ENCODE measurements at places on chromosomes 12 and 14. TPM values are rescaled to one million over a fixed set of nuclear protein-coding genes. Genes with fewer than 3 reads are reported as not detected.

- H3K36me3 ChIP-seq = no peaks in the 10 kb centered on the region
- DNase-seq = no peak
- H3K4me1 ChIP-seq = no peaks in the 10 kb centered on the region
- H3K4me3 ChIP-seq = no peak overlapping the region
- H3K27ac ChIP-seq = no peak overlapping the region
Measured at GRCh38 chr12:49921936-49922335, 18.2 kb upstream of the FAIM2 start.

- no peak overlapping the region for H3K4me3 ChIP-seq
- no peaks in the 10 kb centered on the region for H3K36me3 ChIP-seq
- DNase-seq = no peak
- H3K27me3 ChIP-seq = peaks cover 2% of the 10 kb centered on the region
- H3K27ac ChIP-seq = no peak overlapping the region
- no peaks in the 10 kb centered on the region for H3K4me1 ChIP-seq
Measured at GRCh38 chr14:85172889-85173477, 357.0 kb upstream of the FLRT2 start.

DNA sequence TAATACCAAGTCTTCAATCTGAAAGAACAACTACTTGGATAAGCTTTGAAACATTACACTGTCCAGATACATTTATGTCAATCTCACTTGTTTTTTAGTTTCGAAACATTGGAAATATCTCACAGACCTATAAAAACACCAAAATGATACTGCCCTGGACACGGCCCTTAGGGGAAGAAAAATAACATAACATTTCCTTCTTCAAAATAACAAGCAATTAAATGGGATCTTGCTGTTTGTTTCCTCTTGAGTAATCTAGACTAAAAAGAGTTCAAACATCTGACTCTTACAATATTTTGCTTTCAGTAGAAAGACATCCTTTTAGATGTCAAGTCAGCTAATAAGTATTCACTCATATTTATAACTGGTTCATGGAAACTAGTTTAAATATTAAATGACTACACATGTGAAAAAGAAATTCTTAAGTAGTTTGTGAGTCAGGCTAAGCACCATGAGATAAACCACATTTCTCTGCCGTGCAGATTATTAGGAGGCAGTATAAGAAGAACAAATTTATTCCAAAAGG lies 87.5 kb downstream of the EPS8 start:
- no peak overlapping the region for H3K4me3 ChIP-seq
- no peaks in the 10 kb centered on the region for H3K36me3 ChIP-seq
- DNase-seq = no peak
- no peaks in the 10 kb centered on the region for H3K4me1 ChIP-seq

DNA sequence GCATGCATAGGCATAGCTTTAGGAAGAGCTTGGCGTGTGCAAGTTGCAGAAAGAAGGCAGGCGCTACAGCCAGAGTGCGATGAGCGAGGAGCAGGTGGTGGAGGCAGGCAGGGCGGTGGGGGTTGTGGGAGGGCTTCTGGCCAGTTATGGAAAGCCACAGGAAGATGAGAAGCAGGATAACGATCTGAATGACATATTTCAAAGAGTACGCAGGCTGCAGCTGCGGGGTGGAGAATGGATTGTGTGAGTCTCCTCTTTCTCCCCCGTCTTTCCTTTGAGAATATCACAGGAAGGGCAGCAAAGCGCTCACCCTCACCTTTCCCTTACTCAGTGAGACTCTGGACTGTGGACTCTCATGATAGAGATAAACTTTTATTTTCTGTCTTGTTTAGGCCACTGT lies 48.7 kb upstream of the PLXNC1 start:
- no peak overlapping the region for H3K4me3 ChIP-seq
- H3K36me3 ChIP-seq = no peaks in the 10 kb centered on the region
- no peak for DNase-seq
- H3K27me3 ChIP-seq = no peaks in the 10 kb centered on the region

DNA sequence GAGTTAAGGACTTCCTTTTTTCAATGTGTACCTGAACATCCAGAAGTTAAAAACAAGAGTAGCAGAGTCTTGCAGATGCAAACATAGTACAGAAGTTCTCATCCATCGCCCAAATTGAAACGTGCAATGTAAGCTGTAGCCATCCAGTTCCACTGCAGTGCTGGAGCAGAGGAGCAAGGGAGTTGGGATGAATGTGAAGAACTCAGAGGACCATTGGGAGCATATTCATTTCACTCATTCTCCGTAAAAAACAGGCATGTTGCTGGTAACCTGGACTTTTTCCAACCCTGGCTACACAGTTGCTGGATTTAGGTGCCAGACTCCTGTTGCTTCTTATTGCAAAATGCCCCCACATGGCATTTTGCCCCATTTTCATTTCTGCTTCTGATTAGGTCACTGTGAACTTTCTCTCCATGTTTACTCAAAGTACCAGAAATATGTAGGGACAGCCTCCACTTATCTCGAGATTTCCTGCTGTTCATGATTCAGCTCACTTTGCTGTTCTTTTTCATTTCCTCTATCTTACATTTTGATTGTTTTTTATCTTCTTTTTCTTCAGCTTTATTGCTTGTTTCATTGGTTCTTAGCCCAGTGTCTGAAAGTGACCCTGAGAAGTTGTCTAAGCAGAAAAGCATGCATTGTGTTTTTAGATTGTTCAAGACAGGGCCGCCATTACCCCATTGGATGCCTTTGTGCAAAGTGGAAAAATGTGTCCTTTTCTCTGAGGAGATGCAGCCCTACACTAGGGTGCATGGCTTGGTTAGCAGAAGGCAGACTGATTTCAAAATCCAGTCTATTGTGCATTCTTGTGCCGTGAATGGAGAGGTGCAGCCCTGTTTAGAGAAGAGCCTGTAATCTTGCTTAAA lies 109.0 kb upstream of the AMIGO2 start:
- no peak overlapping the region for H3K27ac ChIP-seq
- no peaks in the 10 kb centered on the region for H3K27me3 ChIP-seq
- no peaks in the 10 kb centered on the region for H3K36me3 ChIP-seq
- DNase-seq = no peak
- H3K4me1 ChIP-seq = peaks cover 66% of the 10 kb centered on the region

The NTS gene
- not detected for total RNA-seq

The SLC5A8 gene
- total RNA-seq = not detected

The RNF31 gene
- 81.4 TPM for total RNA-seq

- H3K27ac ChIP-seq = no peak overlapping the region
- no peak for DNase-seq
- no peaks in the 10 kb centered on the region for H3K36me3 ChIP-seq
- H3K4me1 ChIP-seq = peaks cover 22% of the 10 kb centered on the region
Measured at GRCh38 chr12:67694306-67694900, 45.9 kb downstream of the DYRK2 start.

The POTEM gene
- total RNA-seq = not detected

- peaks cover 45% of the 10 kb centered on the region for H3K4me1 ChIP-seq
- H3K27ac ChIP-seq = no peak overlapping the region
- no peaks in the 10 kb centered on the region for H3K36me3 ChIP-seq
- no peaks in the 10 kb centered on the region for H3K27me3 ChIP-seq
Measured at GRCh38 chr14:74619672-74620131, 7.7 kb upstream of the LTBP2 start.

GRCh38 chr12:54004841-54005530 lies 3.8 kb upstream of the HOXC8 start:
- H3K27ac ChIP-seq = no peak overlapping the region
- peaks cover 19% of the 10 kb centered on the region for H3K27me3 ChIP-seq
- no peak for DNase-seq
- peaks cover 22% of the 10 kb centered on the region for H3K4me1 ChIP-seq
- no peak overlapping the region for H3K4me3 ChIP-seq

DNA sequence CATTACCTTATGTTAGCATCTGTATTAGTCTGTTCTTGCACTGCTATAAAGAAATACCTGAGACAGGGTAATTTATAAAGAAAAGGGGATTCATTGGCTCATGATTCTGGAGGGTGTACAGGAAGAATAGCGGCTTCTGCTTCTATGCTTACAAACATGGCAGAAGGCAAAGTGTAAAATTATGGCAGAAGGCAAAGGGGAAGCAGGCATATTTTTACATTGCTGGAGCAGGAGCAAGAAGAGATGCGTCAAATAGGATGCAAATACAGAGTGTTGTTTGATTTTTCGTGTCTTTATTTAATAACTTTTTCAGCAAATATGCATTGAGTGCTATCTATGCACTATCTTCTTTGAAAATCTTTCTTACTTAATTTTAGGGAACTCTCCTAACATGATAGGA lies 210.7 kb upstream of the SSTR1 start:
- no peaks in the 10 kb centered on the region for H3K36me3 ChIP-seq
- no peaks in the 10 kb centered on the region for H3K27me3 ChIP-seq
- no peak for DNase-seq
- no peak overlapping the region for H3K27ac ChIP-seq
- H3K4me3 ChIP-seq = no peak overlapping the region
- no peaks in the 10 kb centered on the region for H3K4me1 ChIP-seq

The KRT7 gene
- total RNA-seq = not detected

DNA sequence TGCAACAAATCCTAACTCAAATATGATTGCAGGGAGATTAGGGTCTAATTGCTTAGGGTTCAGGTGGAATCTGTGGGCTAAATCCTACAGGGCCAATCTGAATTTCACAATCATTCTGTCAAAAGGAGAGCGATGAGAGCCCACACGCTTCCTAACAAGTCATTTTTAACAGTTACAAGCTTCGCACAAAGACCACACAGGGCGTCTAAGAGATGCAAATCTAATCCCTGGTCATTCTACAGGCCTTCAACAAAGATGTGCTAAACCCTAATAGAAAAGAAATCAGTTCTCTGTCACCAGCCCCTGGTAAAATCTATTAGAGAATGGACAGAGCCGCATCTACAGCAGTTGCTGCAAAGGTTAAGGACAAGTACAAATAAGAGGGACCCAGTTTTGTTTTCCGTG lies 15.3 kb downstream of the NKX2-1 start:
- no peaks in the 10 kb centered on the region for H3K36me3 ChIP-seq
- no peak overlapping the region for H3K27ac ChIP-seq
- DNase-seq = no peak
- peaks cover 4% of the 10 kb centered on the region for H3K4me1 ChIP-seq

The ATN1 gene
- total RNA-seq = 40.4 TPM

- H3K36me3 ChIP-seq = no peaks in the 10 kb centered on the region
- H3K27ac ChIP-seq = no peak overlapping the region
- no peak for DNase-seq
Measured at GRCh38 chr12:101108130-101108529, 101.9 kb downstream of the SLC5A8 start.

The PTPRB gene
- total RNA-seq = not detected

DNA sequence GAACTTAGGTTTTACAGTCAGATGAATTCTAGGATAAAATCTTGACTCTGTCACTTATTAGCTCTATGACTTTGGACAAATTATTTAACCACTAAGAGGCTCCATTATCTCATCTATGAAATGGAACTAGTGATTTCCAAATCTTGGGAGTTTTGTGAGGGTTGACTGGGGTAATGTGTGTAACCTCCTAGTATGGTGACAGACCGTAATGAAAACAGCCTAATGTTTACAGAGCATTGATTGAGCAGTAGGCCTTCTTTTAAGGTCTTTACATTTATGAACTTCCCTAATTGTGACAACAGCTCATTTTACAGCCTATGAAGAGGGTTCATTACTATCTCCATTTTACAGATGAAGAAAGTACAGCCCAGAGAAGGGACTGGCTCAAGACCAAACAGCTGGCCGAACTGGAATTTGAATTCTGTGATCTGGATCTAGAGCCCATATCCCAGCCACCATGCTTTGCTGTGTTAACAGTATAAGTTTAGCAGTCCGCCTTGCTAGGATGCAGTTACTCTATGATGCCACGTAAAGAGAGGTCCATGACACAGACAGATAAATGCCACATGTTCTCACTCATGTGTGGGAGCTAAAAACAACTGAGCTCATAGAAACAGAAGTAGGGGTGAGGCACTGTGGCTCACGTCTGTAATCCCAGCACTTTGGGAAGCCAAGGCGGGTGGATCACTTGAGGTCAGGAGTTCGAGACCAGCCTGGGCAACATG lies 9.1 kb upstream of the FBXL14 start:
- no peaks in the 10 kb centered on the region for H3K27me3 ChIP-seq
- H3K36me3 ChIP-seq = no peaks in the 10 kb centered on the region
- H3K4me1 ChIP-seq = peaks cover 13% of the 10 kb centered on the region
- no peak overlapping the region for H3K27ac ChIP-seq

GRCh38 chr14:64038841-64039542 lies 186.2 kb downstream of the SYNE2 start:
- H3K27me3 ChIP-seq = no peaks in the 10 kb centered on the region
- no peaks in the 10 kb centered on the region for H3K4me1 ChIP-seq
- H3K36me3 ChIP-seq = no peaks in the 10 kb centered on the region
- no peak overlapping the region for H3K27ac ChIP-seq
- H3K4me3 ChIP-seq = no peak overlapping the region

DNA sequence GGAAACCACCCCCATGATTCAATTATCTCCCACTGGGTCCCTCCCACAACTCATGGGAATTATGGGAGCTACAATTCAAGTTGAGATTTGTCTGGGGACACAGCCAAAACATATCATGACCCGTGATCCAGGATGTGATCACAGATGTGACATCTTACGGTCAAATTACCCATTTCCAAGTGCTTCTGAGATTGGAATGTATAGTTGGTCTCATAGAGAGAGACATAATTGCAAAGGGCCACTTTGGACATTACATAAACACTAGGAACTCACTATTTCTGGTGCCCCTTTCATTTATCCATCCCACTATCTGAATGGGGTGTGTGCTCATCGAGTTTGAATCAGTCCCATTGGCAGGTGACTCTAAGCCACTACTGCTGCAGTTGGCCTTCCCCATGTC lies 204.5 kb downstream of the PHLDA1 start:
- no peak overlapping the region for H3K4me3 ChIP-seq
- no peaks in the 10 kb centered on the region for H3K27me3 ChIP-seq
- H3K4me1 ChIP-seq = no peaks in the 10 kb centered on the region
- no peaks in the 10 kb centered on the region for H3K36me3 ChIP-seq
- H3K27ac ChIP-seq = no peak overlapping the region

The TPH2 gene
- total RNA-seq = not detected

- no peaks in the 10 kb centered on the region for H3K27me3 ChIP-seq
- no peak for DNase-seq
- H3K36me3 ChIP-seq = no peaks in the 10 kb centered on the region
- no peak overlapping the region for H3K27ac ChIP-seq
- H3K4me3 ChIP-seq = no peak overlapping the region
Measured at GRCh38 chr14:55585854-55586253, 5.8 kb downstream of the KTN1 start.

DNA sequence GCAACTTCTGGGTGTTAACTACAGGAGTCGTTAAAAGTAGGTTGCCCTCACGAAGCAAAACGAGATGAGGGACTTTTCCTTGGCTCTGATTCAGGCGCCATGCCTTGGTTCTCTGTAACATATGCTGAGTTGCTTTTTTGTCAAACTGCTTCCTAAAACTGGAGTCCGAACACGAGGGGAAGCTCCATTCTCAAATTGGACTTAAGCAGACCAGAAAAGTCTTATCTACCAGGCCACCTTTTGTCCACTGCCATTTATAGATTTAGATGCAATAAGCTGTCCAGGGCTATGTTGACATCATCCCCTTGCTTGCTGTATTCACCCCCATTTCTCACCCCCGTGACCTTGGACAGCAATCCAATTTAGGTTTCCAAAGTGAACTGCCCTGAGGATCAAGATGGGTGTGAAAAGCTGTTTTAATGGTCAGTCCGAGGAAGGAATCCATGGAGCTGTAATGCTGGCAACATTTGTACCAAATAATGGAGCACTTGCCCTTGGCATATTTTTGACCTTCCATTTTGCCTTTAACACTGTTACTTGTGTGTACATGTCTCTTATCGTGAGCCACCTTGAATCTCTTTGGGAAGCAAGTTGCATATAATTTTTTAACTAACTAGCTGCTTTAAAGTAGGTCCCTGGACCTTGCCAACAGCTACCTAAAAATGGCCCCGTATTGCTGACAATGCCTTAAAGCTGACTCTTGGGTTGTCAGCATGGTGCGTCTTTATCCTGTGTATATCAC lies 298.1 kb downstream of the EGLN3 start:
- H3K27ac ChIP-seq = no peak overlapping the region
- no peak for DNase-seq
- no peaks in the 10 kb centered on the region for H3K36me3 ChIP-seq
- no peak overlapping the region for H3K4me3 ChIP-seq
- H3K4me1 ChIP-seq = no peaks in the 10 kb centered on the region
- no peaks in the 10 kb centered on the region for H3K27me3 ChIP-seq

Data from naive thymus-derived CD4-positive, alpha-beta T cell (primary cell).